Body of pancreas (tissue), 4 donors: ENCODE measurements at places on chromosomes 3 and 15. TPM values are rescaled to one million over a fixed set of nuclear protein-coding genes. Genes with fewer than 3 reads are reported as not detected.

PDZRN3 gene
- 41.9 TPM for total RNA-seq

FMN1 gene
- 17.1 TPM for total RNA-seq

TMEM212 gene
- total RNA-seq = not detected

TRIM42 gene
- not detected for total RNA-seq

CACNA2D3 gene
- not detected for total RNA-seq

LINGO1 gene
- 0.99 TPM for total RNA-seq

SLC9C1 gene
- not detected for total RNA-seq

LMAN1L gene
- total RNA-seq = not detected

STRC gene
- total RNA-seq = 0.66 TPM
